ENCODE measurements at places on chromosomes 2 and 18.

DNA sequence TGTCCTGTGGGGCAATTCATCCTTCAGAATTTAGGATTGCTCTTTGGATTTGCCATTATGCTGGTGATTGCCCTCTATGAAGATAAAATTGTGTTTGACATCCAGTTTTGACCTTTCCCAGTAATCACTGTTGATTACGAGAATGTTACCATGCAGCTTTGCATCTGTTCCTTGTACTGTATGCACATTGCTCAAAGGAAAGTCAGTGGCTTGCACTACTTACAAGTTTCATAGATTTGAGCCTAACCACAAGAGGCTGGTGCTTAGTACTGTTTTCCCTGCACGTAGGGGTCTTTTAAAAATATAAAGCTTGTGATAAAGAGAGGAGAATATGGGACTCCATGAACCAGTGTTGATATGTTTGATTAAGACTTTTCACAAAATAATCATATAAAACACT, 77.9 kb downstream of the SLC39A10 start:
- DNase-seq = no peak

- DNase-seq = no peak
These were observed 363.4 kb upstream of the SOX11 start for GRCh38 chr2:5328826-5329225.

- no peak for DNase-seq
These were observed 886.0 kb upstream of the CHAC2 start for GRCh38 chr2:52881606-52882005.

DNA sequence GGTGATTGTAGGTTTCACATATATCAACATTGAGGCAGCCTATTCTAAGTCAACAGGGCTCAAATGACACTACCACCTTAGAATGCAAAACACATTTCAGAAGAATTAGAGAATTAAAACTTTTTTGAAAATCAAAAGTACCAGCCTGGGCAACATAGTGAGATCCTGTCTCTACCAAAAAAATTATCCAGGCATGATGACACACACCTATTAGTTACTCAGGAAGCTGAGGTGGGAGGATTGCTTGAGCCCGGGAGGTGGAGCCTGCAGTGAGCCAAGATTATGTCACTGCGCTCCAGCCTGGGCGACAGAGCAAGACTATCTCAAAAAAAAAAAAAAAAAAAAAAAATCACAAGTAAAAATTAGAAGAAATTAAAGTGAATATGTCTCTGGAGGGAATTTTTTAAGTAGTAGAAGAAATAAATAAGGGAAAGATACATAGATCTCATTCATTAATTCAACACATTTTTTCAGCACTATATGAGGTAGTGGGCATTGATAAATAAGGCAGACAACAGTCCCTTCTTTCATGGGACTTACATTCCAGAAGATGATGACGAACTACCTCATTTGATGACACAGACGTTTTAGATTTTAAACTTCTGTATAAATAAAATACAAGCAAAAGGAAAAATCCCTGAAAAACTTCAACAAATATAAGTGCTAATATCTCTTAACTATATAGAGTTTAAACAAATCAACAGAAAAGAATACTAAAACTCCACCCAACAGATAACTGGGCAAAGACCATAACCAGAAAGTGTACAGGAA, 42.3 kb downstream of the STPG4 start:
- no peak for DNase-seq

DNA sequence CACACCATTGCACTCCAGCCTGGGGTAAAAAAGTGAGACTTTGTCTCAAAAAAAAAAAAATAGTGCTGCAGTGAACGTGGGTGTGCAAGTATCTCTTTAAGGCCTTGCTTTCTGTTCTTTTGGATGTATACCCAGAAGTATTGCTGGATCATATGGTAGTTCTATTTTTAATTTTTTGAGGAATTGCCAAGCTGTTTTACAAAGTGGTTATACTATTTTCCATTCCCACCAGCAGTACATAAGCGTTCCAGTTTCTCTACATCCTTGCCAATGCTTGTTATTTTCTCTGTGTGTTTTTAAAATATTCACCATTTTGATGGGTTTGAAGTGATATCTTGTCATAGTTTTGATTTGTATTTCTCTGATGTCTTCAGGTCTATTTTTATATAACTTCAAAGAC, 13.1 kb downstream of the ARMC9 start:
- DNase-seq = no peak

DNA sequence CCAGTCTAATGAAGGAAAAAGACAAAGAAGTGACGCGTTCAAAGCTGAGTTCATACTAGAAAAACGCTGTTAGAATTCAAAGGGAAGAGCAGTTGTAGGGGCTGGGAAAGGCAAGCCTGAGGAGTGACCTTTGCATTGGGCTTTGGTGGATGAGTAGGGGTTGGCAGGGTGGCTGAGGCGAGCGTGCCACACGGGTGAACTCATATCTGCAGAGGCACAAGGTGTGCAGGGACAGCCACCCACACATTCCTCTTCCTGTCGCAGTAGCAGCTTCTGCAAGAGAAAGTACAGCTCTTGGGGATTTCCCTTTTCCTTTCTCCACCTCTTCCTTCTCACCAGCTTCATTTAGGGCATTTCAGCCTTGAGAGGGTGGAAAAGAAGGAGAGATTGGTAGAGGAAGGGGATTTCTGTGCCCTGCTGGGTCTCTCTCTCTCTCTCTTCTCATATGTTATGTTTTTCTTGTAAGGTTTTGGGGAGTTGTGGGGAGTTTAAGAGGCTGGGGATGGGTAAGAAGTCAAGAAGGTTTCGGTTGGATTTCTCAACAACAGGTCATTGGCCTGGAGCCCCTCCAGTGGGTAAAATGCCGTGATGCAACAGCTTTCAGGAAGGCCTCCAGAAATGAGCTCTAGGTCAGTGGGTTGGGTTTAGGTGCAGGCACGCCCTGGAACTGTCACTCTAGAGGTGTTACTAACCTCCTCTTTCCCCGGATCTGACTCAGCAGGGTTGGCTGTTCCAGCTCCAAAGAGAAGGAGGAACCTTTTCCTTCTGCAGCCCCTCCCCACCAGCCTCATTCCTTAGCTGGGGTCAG, 40.1 kb downstream of the ODC1 start:
- peak; percentile 44 for DNase-seq

- no peak for DNase-seq
These were observed 101.9 kb downstream of the NOL4 start for GRCh38 chr18:34122724-34123334.

GRCh38 chr2:134319596-134320254, 65.9 kb downstream of the MGAT5 start:
- DNase-seq = no peak

DNA sequence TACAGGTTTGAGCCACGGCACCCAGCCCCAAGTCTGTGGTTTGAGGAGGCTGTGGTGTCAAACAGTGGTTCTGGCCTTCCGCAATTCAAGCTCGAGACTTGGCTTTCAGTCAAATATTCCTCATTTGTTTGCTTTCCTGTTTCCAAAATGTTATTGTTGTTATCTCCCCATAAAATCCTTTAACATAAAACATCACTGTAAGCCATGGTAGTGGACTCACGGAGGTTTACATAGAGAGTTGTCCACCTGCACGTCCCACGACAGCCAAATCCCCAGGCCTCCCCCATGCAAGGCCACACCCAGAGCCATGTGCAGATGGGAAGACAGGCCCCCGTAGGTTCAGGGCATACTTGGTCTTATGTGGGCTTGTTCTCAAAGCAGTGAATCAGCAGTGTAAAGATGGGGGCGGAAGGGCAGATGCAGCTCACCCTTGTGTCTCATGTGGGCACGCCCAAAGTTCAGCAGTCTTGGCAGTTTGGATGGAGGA, 18.9 kb upstream of the ST3GAL5 start:
- no peak for DNase-seq

GRCh38 chr2:171991027-171991426, 8.7 kb upstream of the METAP1D start:
- DNase-seq = no peak

- no peak for DNase-seq
These were observed 58.9 kb upstream of the LINC00305 start for GRCh38 chr18:64207820-64208219.

- peak; percentile 50 for DNase-seq
These were observed 213.6 kb downstream of the TNS1 start for GRCh38 chr2:217789003-217789735.

GRCh38 chr2:68620772-68621171, 22.6 kb upstream of the PROKR1 start:
- no peak for DNase-seq

DNA sequence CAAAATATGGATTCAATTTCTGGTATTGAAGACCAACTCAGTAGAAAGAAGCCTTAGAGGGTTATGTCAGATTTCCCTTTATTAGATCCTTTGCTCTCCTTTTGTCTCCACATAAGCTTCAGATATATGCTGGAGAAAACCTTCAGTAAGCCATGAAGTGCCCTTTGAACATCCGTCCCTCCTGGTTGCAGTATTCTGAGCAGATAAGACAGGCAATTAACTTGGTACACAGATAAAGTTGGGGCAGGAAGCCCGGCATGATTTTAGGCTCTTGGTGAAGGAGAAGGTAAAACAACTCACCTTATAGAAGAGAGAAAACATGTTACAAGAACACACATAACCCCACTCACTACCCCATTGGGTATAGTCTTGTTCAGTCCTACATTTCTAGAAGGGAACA, 76.4 kb downstream of the SRD5A2 start:
- DNase-seq = no peak

DNA sequence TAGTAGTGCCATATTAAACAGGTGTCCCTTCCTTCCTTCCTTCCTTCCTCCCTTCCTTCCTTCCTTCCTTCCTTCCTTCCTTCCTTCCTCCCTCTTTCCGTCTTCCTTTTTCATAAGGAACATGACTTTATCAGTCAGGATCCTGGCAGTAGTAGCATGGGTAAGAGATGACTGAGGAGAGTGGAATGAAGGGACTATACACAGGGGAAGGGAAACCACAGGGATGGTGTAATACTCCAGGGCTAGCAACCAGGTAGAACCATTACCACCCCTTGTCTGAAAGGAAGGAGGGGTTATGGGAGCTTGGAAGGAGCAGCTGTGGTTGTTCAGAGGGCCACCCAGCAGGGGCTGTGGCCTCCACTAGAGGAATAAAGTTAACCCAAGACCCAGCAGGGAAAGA, 23.2 kb upstream of the KDM3A start:
- no peak for DNase-seq

DNA sequence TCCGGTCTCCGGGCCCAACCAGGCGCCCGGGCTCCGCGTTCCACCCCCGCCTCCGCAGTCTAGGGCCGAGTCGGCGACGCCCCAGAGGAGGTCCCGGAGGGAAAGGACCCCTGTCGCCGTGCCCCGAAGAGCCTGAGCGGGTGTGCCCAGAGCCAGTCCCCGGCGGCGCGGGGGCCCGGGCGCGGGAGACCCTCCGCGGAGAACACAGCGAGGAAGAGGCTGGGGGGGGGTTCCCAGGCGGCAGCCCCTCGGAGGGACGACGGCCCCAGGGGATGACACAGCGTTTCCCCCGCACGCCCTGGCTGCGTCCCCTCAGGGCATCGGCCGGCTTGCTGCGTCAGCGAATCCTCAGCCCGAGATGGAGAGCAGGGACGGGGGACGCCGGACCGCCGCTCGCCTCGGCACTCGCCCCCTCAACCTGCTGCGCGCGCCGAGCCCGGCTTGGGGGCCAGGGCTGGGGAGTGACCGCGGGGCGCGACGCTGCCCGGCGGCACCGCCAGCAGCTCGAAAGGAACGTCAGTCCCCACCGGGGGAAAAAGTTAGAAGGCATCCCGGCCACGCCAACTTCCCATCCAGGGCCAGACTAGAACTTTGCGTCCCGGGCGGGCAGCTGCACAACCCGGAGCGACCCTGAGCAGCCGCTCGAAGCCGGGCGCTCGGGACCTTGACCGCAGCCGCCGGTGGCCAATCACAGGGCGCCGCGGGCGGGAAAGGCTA, 711 bp downstream of the SFXN5 start:
- peak; percentile 23 for DNase-seq

DNA sequence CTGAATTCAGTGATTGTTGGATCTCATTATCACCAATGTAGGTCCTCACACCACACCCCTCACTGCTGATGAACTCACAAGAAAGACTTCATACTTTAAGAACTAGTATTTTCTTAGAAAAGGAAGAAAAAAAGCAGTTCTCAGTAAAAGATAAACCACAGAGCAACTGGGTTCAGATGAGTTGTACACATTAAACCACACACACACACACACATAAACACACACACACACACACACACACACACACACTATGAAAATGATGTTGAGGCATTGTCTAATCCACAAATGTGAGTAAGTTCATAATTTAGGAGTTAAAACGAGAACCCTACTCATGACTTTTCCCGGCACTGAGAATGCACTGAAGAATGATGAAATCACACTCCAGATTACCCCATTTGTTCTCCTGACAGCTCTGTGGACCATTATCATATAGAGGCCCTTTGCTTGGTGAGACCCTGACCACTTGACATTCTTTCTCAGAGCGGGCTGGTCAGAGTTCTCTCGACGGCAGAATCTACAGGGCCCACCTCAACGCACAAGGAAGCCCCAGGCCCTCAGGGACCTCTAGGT, 106.2 kb downstream of the BCL2 start:
- DNase-seq = no peak

- no peak for DNase-seq
These were observed 67.4 kb upstream of the HPCAL1 start for GRCh38 chr2:10235099-10235908.

GRCh38 chr18:59604877-59605276, 92.3 kb downstream of the CCBE1 start:
- DNase-seq = no peak

DNA sequence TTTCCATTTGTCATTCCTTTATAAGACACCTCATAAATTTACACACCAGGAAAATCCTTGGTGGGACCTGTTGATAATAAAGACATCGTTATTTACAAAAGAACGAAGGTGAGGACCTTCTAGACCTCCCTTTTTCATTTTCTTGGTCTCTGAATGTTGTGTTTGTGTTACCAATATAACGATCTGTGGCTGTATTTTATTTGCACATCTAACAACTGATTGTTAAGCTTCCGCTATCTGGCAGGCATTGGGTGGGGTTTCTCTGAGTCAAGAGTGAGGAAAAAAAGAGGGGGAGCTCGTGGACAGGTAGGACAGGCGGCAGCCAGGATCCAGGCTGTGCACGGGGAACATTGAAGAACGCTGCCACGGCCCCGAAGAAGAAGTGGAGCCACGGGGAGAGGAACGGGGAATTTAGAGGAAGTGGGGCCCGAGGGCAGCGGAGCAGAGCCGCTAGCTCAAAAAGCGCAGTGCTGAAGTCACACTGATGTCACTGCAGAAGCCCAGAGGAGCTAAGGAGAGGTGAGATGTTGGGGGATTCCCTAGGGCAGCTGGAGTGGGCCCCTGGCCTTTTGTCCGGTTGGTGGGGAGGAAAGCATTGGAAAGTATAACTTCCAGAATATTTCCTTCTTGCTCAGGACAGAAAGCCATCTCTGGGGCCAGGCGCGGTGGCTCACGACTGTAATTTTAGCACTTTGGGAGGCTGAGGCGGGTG, 20.9 kb upstream of the DNMT3A start:
- DNase-seq = peak; percentile 52

DNA sequence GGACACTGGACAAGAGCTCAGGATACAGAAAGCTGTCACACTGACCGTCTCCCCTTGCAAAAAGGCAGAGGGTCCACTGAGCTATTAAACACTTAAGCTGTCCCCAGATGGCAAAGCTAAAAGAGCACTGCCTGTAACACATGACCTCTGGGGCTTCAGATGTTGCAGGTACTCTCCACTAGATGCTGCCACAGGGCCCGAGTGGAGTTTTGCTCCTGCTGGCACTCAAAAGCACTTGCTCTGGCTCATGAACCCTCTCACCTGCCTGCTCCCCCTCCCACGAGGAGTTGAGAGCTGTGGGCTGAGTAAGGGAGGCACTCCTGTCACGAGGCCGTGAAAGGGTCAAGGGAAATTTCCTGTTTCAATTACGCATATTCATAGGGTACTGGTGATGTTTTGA, 227.9 kb downstream of the PRKCE start:
- DNase-seq = no peak

GRCh38 chr2:149188291-149188690, 142.1 kb upstream of the LYPD6 start:
- no peak for DNase-seq
